Ureter (tissue), 1 donor: ENCODE measurements at places on chromosomes 6 and 20. TPM values are rescaled to one million over a fixed set of nuclear protein-coding genes. Genes with fewer than 3 reads are reported as not detected.

ADGB gene
- not detected for total RNA-seq

PI16 gene
- total RNA-seq: 15.4 TPM

- DNase-seq: no peak
Measured at GRCh38 chr6:149716181-149716963, 1.5 kb downstream of the LATS1 start.

DNA sequence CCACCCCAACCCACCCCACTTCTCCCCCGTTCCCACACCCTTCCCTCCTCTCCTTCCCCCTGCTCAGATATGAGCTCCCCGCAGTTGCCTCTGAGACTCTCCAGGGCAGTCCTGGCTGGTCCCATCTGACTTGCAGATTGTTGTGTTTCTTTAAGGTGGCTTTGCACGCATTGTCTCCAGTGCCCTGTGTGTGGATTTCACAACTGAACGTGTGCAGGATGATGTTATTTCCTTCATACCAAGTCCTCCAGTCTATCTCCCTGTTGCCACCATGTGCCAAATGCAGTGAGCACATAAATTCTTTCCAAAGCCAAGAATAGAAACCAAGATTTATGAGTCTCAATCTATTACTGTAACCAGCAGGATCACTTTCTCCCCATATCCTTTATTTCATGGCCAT lies 79.1 kb downstream of the TMEM242 start:
- DNase-seq: no peak

DNA sequence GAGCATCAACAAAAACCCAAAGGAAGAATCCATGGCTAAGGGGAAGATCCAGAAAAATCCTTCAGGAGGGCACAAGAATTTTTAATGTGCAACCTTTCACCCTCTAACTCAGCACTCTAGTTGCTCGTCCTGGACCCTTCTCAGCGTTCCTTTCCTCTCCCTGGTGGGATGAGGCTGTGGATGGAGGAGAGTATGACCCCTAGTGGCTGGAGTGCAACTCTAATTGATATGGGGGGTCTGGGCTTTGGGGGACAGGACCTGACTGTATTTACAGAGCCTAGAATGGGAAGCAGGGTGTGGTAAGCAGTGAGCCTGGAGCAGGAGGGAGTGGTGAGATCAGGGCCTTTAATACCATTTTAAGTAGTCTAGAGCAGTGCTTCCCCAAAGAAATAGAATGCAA lies 83.9 kb upstream of the CEP85L start:
- no peak for DNase-seq

- no peak for DNase-seq
Measured at GRCh38 chr6:119311514-119312142, 37.9 kb downstream of the MAN1A1 start.

- no peak for DNase-seq
Measured at GRCh38 chr6:152099446-152100182, 292.1 kb downstream of the ESR1 start.

DNA sequence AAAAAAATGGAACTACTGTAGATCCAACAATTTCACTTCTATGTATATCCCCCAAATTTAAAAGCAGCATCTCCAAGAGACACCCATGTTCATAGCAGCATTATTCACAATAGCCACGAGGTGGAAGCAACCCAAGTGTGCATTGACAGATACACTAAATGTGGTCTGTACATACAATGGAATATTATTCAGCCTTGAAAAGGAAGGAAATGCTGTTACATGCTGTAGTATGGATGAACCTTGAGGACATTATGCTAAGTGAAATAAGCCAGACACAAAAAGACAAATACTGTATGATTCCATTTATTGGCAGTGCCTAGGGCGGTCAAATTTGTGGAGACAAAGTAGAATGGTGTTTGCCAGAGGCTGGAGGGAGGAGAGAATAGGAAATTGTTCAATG lies 34.2 kb downstream of the CAP2 start:
- DNase-seq: no peak

GRCh38 chr6:113626475-113626874 lies 230.7 kb upstream of the MARCKS start:
- no peak for DNase-seq

DNA sequence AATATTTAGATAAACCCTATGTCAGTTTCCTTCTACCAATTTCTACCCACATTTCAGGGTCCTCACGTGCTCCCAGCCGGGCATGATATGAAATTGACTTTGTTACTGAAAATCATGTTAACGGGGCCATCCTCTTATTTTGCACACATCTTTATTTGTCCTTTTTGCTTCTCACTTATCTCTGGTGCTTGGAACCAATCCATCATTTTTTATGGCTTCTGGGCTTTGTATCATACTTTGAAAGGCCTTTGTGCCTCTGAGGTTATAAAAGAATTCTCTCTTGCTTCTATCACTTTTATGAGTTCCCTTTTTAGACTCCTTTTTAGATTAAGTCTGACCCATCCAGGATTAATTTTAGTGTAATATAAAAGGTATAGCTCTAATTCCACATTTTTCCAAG lies 117.1 kb upstream of the PRND start:
- DNase-seq: no peak

DNA sequence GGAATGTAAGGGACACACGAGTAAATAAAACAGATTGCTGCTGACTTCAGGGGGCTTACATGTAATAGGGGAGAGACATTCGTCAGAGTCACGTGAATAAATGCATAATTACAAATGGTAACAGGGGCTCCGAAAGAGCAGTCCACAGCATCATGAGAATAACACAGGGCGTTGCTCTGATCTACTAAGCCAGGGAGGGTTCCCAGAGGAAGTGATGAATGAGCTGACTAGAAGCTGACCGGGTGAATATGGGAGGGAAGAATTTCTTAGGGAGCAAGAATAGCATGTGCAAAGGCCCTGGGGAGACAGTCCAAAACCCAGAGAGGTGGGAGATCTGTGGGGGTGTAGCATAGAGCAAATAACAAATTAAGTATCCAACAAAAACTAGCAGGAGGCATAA lies 2.4 kb downstream of the BPI start:
- no peak for DNase-seq

- DNase-seq: no peak
Measured at GRCh38 chr20:9122571-9122970, 53.7 kb downstream of the PLCB4 start.
